ENCODE measurements at places on chromosomes 13 and 19.
A peak's percentile ranks its signal among the peaks of the same experiment; 100 is the strongest.

DNA sequence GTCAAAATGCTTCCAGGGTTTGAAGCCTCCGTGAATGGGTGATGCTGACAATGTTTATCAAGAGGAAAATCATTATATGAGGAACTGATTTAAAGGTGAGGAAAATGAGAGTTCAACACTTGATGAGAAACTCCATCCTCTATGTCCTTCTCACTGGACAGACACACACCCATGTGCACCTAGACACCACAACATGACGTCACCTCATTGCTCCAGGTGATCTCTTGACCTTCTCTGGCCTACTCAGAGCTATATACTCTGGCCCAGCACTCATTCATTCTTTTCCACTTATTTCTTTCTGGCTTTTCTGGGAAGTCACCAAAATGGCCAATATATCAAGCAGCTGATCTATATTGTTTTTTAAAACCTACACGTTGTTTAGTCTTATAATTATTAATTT, 778.7 kb upstream of the PCDH20 start:
- no peak for DNase-seq

- peak; percentile 67 for DNase-seq
Measured at GRCh38 chr19:531753-532560, at the start of gene CDC34. CDC34 (plus strand) TSS chr19:531760; CDS start chr19:531932, 172 bp downstream.

DNA sequence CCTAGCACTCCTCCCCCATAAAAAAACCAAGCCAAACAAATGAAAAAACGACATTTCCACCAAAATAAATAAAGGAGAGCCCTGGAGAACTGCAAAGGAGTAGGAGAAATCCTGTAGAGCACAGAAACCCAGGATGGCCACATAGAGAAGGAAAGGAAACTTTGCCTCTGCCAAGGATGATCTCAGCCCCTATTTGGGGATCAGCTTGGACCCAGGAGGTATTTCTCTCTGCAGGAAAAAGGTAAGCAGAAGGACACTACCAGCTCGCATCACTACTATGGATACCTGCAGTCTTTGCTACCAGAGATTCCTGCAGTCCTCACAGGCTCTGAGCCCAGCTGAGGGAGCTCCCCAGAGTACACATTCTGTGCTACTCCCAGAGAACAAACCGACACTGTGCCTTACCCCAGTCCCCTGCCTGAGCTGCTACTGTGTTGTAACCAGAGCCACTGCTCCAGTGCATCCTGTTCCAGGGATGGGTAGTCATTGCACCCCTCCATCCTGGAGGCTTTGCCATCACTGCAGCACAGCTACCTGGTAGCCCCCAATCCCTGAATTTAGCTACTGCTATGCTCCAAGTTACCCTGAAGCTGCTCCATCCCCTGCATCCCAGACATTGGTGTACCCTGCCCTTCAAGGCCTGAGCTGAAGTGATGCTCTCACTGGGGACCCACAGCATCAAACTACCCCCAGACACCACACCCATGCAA, 41.7 kb downstream of the VWA8 start:
- no peak for DNase-seq

GRCh38 chr19:11203194-11204075, 6.1 kb upstream of the KANK2 start:
- peak; percentile 73 for DNase-seq

DNA sequence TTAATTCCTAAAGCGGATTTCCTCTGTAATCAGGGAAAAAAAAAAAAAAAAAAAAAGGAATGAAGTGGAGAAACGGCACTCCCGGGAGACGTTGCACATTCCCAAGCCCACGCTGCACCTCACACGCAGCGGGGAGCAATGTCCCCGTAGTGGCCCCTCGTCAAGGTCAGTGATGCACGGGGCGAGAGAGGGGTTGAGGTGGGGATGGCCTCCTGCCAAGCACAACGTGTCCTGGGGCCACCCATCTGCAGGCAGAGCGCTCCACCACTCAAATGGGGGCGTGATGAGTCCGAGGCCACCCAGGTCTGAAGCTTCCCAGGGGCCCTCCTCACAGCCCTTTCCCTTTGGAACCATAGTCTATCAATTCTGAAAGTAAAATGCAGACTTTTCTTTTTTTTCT, 15.1 kb downstream of the PLK5 start:
- DNase-seq = no peak

- DNase-seq = no peak
Measured at GRCh38 chr13:33763021-33763420, 54.9 kb upstream of the RFC3 start.

- no peak for DNase-seq
Measured at GRCh38 chr19:50497022-50497405, 14.0 kb downstream of the JOSD2 start.
